ENCODE measurements at places on chromosomes 1 and 21.
A peak's percentile ranks its signal among the peaks of the same experiment; 100 is the strongest.

DNA sequence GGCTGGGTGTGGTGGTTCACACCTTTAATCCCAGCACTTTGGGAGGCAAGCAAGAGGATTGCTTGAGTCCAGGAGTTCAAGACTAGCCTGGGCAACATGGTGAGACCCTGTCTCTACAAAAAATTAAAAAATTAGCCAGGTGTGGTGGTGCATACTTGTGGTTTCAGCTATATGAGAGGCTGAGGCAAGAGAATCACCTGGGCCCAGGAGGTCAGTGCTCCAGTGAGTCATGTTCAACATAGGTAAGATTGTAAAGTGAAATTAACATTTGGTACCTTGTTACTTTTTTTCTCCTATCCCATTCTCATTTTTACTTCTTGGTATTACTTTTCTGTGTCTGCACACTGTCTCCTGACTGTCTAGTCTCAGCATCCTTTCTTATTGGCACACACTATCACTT is 19.0 kb downstream of the MAGI3 start:
- DNase-seq: no peak

DNA sequence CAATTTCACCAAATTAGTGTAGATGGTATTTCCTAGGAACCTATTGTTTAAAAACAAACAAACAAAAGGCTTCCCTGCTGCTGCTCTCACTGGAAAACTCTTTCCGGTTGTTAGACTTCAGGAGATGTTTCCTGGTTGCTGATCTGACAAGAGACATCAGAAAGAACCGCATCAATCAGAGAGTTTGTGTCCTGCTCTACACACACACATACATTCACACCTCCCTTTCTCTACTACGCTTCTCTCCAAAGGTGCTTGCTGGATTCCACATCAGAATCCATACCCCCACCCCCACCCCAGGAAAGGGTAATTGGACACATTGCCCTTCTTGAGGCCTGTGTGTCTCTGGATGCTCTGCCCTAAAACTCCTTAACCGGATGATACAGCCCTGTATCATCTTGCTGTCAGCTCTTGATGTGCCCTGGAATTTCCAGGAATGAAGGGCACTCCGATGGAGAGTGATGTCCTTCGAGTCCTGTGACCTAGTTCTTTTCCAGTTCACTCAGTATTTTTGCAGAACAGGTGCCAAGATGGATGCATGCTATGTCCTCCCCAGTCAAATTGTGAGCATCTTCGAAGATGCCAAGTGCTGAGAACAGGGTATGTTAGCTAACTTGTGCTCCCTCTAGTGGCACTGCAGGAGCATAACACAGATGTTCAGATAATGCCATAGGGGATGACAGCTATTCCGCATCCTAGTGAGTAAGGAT is 113.7 kb upstream of the SLC35F3 start:
- DNase-seq: peak; percentile 29

- no peak for DNase-seq
Measured at GRCh38 chr1:94486990-94487389, 54.6 kb downstream of the F3 start.

- DNase-seq: no peak
Measured at GRCh38 chr1:222031318-222031717, 289.4 kb upstream of the DUSP10 start.

DNA sequence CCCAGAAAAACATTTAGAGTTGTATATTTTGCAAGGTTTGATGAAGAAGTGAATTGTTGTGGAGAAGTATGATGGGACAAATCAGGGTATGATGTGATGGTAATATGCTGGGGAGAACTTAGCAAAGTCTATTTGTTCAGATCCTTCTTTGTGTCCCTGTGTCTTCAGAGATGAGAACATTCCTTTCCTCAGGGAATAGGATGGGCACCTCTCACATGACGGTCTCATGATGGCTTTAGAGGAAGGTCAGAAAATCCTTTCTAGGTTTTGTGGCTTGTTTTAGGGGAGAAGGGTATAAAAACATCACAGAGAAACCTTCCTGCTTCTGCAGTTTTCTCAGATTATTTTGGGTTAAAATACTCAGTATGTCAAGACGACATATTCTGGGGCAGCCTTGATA is 171.3 kb upstream of the NRIP1 start:
- no peak for DNase-seq

- DNase-seq: no peak
Measured at GRCh38 chr1:109298666-109299557, 7.9 kb downstream of the MYBPHL start.

GRCh38 chr1:55425310-55425930 is 210.3 kb upstream of the USP24 start:
- no peak for DNase-seq

All from CD4-positive, alpha-beta T cell treated with Interleukin-1 beta for 1 hour (primary cell).